Activated CD4-positive, alpha-beta memory T cell treated with anti-CD3 and anti-CD28 coated beads for 36 hours (primary cell): ENCODE measurements at places on chromosomes 5 and 9.
A peak's percentile ranks its signal among the peaks of the same experiment; 100 is the strongest.

DNA sequence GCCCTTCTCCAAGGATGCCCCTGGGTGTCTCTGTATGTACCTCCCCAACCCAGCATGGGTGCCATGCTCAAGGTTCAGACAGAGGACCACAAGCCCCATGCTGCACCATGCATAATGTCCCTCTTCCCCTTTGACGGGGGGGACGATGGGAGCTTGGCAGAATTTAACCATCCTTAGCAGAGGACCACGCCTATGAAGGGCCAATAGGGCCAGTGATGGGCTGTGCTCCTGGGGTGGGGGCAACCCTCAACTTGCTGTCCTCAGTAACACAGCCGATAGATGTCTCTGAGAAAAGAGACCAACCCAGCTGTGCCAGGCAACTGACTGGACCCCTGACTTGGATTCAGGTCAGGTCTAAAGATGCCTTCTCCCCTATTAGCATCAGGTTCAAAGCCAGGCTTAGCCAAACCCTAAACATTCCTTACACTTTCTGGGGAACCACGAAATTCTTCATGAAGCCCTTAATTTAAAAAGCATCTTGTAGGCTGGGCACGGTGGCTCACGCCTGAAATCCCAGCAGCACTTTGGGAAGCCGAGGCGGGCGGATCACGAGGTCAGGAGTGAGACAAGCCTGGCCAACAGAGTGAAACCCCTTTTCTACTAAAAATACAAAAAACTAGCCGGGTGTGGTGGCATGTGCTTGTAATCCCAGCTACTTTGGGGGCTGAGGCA is 20.7 kb upstream of the JADE2 start:
- DNase-seq, result no peak

- no peak for DNase-seq
These were observed 11.9 kb downstream of the LHFPL2 start for GRCh38 chr5:78636682-78637081.

GRCh38 chr9:87528969-87529368 is 31.3 kb downstream of the DAPK1 start:
- no peak for DNase-seq

- no peak for DNase-seq
These were observed at the start of gene RASEF for GRCh38 chr9:83062651-83063527. Gene RASEF (minus strand): TSS chr9:83063142. CDS start chr9:83062867, 275 bp downstream.

DNA sequence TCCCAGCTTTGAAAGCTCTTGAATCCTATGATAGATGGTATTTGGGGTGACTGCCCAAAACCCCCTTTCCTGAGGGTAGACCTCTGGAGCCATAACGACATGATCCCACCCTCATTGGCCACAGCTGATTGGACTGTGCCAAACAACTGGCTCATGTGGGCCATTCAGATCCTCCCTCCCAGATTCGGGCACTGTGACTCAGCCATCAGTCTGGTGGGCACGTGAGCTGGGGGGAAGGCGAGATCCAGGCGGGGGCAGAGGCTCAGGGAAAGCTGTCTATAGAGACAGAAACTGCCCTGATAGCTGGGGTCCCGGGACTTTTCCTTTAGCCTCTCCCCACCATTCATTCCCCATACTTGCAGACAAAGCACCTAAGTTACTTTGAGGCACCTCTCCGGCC is 15.1 kb upstream of the NCS1 start:
- no peak for DNase-seq

DNA sequence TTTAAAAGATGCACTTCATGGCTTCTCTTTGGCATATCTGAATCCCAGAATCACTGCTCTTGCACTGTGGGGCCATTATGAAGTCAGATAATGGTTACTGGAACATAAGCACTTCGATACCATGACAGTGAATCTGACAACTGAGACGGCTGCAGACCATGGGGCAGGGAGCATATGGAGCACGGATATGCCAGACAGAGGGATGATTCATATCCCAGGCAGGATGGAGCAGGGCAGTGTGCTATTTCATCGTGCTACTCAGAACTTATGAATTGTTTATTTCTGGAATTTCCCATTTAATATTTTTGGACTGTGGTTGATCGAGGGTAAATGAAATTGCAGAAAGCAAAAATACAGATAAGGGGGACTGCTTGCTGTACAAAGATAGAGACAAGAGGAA is 145.0 kb downstream of the EGFLAM start:
- DNase-seq, result no peak

DNA sequence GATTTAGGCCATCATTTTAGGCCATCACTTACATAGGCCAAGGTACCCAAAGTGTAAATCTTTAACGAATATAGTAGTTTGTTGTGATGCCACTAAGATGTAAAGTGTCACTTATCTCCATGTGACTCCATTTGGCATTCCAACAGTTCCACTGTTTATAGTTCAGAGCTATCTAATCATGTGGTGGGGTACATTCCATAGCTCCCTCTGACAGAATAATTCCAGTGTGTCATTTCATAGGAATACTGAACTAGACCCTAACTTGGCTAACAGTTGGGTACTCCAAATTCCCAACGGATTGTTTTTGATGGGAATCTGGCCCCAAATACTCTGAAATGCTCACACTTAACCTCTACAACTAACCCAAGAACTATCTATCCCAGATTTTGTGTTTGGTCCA is 76.7 kb upstream of the FST start:
- no peak for DNase-seq

GRCh38 chr5:12460493-12461261 is 556.4 kb upstream of the CTNND2 start:
- no peak for DNase-seq

DNA sequence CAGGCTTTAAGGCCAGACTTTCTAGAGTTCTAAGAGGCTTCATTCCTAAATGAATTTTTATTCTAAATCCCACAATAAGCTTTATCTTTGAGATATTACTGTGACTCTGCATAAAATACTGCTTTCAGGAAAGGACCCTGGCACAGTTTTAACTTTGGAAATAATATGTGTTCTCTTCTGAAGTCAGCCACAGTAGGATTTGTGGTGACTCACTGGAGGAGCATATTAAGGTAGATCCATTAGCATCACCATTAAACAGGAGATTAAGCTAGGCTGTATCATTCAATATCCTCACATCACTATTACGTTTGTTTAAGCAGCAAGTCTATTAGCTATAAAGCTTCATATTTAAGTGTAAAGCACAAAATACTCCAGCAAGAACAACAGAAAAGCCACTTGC is 186.1 kb upstream of the IZUMO3 start:
- no peak for DNase-seq

DNA sequence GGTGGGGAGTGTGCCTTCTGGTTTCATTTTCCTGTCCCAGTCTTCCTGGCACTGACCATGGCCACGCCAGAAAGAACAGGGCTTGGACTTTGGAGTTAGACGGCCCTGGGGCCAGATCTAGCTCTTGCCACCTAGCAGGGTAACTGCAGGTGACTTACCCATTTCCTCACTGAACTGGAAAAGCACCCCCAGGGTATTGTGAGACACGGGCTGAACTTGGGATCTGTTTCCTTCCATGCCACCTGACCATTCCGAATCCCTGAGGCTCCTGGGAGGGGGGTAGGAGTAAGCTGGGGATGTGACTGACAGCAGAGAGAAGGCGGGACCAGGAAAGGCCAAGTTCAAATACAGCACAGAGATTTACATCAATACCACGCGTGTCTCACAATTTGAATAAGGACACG is 9.4 kb downstream of the HNRNPAB start:
- no peak for DNase-seq

GRCh38 chr5:33035851-33036527 is 324.9 kb downstream of the NPR3 start:
- DNase-seq, result no peak

DNA sequence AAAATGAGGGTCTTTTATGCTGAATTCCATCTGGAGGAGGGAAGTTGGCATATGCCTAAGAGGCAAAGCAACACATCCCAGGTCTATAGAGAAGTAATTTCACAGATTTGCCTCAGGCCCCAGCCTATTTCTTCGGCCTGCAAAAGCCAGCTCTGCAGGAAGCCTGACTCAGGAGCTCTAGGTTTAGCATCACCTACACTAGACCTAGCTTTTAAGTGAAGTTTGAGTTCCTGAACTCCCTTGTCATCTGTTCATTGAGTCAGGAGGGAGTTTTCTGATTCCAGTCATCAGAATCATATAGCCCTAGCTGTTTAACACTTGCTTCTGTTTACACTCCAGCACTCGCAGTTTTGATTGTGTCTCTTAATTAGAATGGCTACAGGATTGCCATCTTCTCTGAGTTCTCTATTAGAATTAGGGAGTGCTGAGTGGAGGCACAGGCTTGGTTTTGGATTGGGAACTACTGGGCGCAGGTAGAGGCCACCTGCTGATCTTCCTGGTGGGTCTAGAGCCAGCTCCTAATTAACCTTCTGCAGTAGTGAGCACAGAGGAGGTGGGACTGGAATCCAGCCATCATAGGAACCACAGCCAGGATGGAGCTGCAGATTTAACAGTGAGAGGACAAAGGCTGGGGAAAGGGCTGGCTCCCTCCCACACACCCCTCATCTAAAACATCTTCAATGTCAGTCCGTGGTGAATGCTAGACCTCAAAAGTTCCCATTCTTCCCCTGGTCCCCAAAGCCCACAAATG is 179.5 kb downstream of the TRIO start:
- no peak for DNase-seq

GRCh38 chr5:81214848-81215247 is 18.3 kb upstream of the CKMT2 start:
- DNase-seq, result peak; percentile 28

GRCh38 chr9:98453589-98454311 is 198.3 kb upstream of the TBC1D2 start:
- no peak for DNase-seq

- no peak for DNase-seq
These were observed 120.7 kb upstream of the ZNF618 start for GRCh38 chr9:113755433-113755832.

GRCh38 chr9:121880343-121880898 is 212.7 kb downstream of the TTLL11 start:
- no peak for DNase-seq

DNA sequence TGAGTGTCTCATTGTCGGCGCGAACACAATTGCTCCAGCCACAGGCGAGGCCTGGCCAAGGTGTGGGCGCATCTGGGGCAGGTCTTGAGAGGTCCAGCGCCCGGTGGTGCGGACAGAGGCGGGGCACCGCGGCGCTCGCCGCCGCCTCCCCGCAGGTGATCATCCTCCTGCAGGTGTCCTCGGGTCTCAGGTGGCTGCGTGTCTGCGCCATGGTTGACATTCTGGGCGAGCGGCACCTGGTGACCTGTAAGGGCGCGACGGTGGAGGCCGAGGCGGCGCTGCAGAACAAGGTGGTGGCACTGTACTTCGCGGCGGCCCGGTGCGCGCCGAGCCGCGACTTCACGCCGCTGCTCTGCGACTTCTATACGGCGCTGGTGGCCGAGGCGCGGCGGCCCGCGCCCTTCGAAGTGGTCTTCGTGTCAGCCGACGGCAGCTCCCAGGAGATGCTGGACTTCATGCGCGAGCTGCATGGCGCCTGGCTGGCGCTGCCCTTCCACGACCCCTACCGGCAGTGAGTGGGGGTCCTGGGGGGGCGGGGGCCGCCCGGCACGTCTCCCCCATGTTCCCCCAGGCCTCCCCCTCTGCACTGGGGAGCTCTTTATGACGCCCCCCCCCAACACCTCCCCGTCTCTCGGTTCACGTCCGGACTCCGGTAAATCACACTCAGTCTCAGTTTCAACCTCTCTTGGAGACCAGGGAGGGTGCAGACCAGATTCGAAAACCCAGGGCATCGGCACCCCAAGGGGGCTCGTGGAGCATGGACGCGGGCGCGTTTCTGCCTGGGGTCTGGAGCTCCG is 446 bp downstream of the NXNL2 start:
- DNase-seq, result peak; percentile 16

- no peak for DNase-seq
These were observed 412.0 kb downstream of the ACTL7B start for GRCh38 chr9:108443741-108444140.

- no peak for DNase-seq
These were observed 47.8 kb downstream of the RNF145 start for GRCh38 chr5:159161361-159162214.

DNA sequence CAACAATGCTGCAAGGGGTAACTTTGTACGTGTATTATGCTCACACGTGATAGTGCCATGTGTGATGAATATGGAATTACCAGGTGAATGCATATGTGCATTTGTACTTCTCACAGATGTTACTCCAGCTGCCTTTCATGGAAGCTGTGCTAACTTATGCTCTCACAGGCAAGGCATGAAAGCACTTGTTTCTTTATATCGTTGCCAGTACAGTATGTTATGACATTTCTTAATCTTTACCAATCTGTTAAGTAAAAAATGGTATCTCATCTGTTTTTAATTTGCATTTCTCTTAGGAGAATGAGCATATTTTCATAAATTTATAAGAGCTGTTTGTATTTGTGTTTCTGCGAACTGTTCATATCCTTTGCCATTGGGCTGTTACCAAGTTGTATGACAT is 311.8 kb upstream of the DMRT1 start:
- no peak for DNase-seq

- DNase-seq, result no peak
These were observed 480.3 kb downstream of the RAB3C start for GRCh38 chr5:59062986-59063683.

DNA sequence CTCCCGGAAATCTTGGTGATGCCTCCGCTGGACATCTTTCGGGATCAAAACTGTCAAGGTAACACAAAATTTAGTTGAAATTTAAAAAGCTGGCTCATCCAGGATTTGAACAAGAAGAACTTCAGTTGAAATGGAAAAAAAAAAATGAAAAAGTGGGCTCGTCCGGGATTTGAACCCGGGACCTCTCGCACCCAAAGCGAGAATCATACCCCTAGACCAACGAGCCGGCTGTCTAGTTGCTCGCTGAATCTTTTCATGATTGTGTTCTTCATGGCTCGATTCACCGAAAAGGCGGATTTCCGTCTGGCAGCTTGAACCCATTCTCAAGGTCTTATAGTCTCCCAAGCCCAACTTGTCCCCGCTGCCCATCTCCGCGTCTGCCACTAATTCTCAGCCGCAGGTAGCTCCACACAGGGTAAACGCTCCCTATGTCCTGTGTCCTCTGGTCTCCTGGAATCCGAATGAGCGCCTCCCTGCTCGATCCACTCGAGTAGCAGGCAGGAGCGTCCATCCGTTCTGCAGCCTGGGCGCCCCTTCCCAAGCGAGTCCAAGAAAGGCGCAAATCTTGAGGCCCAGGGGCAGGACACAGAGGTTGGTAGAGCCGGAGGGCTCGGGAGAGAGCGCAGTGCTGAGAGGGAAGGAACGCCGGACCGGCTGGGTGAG is 16.2 kb downstream of the TRIM7 start:
- DNase-seq, result peak; percentile 90

- DNase-seq, result no peak
These were observed 174.0 kb downstream of the NR2F1-AS1 start for GRCh38 chr5:93406971-93407401.

GRCh38 chr5:129943936-129944335 is 39.7 kb downstream of the CHSY3 start:
- no peak for DNase-seq
